ENCODE measurements at places on chromosomes 7 and 10.

DNA sequence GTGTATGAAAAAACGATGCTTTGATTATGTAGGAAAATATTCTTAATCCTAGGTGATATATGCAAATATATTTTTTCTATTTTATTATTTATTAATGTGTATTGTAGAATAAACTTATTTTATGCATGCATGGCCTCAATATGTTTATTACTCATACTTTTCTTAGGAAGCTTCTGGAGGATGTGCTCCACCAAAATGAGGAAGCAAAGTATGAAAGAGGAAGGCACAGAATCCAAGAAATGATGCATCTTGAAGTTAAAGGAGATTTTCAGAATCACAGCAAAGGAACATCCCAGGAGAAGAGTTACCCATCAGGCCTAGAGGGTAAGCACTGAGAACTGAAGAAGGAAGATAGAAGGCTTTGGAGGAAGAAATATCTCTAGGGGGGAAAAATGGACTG, 35.0 kb upstream of the MRPS16 start:
- H3K27me3 ChIP-seq = no peaks in the 10 kb centered on the region
- no peak overlapping the region for H3K27ac ChIP-seq
- H3K4me3 ChIP-seq = no peak overlapping the region
- no peaks in the 10 kb centered on the region for H3K36me3 ChIP-seq
- no peak for DNase-seq
- no peaks in the 10 kb centered on the region for H3K4me1 ChIP-seq

GRCh38 chr10:55782181-55782580, 578.9 kb downstream of the ZWINT start:
- no peak overlapping the region for H3K27ac ChIP-seq
- peak; percentile 1 for DNase-seq
- no peaks in the 10 kb centered on the region for H3K36me3 ChIP-seq

GRCh38 chr10:102291221-102291905, 46.0 kb downstream of the GBF1 start:
- peaks cover 3% of the 10 kb centered on the region for H3K4me1 ChIP-seq
- no peak overlapping the region for H3K4me3 ChIP-seq
- H3K27me3 ChIP-seq = no peaks in the 10 kb centered on the region

DNA sequence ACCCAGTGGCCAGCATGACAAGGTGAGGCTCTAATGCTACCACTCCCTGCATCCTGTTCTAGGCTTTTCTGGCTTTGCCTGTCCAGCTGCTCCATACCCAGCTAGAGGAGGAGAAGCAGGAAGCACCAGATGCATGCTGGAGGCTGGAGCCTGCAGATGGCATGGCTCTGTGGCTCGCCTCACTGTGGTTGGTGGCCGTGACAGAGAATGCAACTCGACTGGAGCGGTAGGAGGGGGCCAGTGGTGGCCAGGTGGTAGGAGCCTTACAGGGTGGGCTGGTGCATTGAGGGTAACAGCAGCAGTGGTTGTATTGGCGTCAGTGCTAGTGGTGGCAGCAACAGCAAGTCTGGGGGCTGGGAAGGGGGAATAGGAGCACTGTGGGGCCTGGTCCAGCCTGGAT, 128.6 kb downstream of the ZNF248 start:
- no peak overlapping the region for H3K27ac ChIP-seq
- H3K36me3 ChIP-seq = no peaks in the 10 kb centered on the region
- DNase-seq = no peak
- no peaks in the 10 kb centered on the region for H3K4me1 ChIP-seq
- no peaks in the 10 kb centered on the region for H3K27me3 ChIP-seq

- peak; percentile 75 for DNase-seq
- no peaks in the 10 kb centered on the region for H3K4me1 ChIP-seq
- no peaks in the 10 kb centered on the region for H3K36me3 ChIP-seq
- no peak overlapping the region for H3K27ac ChIP-seq
These were observed 3.6 kb upstream of the MTPN start for GRCh38 chr7:135980665-135981180.

- peaks cover 2% of the 10 kb centered on the region for H3K4me1 ChIP-seq
- no peak overlapping the region for H3K4me3 ChIP-seq
- no peaks in the 10 kb centered on the region for H3K27me3 ChIP-seq
- no peak overlapping the region for H3K27ac ChIP-seq
These were observed 65.0 kb downstream of the ZEB1 start for GRCh38 chr10:31383810-31384588.

DNA sequence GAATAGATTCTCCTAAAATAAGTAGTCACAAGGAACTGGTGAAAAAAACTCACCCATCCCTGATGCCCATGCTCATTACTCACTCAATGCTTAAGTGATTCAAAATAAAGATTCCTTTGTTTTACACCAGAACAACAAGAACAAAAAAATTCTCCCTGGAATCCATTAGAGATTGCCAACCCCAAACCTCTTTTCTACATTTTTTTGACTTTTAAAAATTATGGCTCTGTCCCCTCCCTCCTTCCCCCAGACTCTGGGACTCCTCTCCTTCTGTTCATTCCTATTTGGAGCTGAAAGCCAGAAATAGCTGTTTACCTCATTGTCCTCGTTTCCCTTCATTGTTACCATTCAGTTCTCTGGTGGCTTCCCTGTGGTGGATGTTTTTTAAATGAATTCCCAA, 63.2 kb upstream of the FHIP2A start:
- no peak overlapping the region for H3K27ac ChIP-seq
- no peaks in the 10 kb centered on the region for H3K36me3 ChIP-seq
- no peak for DNase-seq

DNA sequence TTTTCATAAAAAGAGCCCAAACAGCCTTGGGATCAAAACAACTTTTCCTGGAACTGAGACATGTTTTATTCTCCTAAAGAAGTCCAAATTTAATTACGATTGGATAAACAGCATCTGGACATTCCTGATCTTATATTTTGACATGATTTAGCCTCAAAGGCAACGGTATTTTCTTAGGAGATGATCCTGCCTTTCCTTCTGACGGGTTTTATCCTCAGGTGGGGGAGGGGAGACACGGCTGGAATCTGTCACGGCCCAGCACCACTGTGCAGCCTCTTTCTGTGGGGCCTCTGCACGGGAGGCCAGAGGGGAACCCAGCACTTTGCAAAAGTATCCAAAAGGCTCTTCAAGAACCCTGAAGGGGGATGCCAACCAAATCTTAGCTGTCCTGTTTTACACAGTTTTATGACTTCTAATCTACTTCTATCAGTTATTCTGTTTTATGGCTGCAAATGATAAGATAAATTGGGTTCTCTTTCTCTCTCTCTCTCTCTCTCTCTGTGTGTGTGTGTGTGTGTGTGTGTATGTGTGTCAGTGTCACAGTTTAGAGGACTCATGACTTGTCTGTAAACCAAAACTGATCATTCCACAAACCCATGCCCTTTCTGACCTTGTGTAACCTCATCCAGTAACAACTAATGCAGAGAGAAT, 321.1 kb upstream of the NPVF start:
- H3K27ac ChIP-seq = no peak overlapping the region
- no peak for DNase-seq
- H3K4me1 ChIP-seq = no peaks in the 10 kb centered on the region
- H3K4me3 ChIP-seq = no peak overlapping the region
- no peaks in the 10 kb centered on the region for H3K36me3 ChIP-seq

- no peaks in the 10 kb centered on the region for H3K36me3 ChIP-seq
- H3K4me3 ChIP-seq = no peak overlapping the region
- H3K27ac ChIP-seq = no peak overlapping the region
- no peak for DNase-seq
- no peaks in the 10 kb centered on the region for H3K27me3 ChIP-seq
- H3K4me1 ChIP-seq = no peaks in the 10 kb centered on the region
These were observed 160.6 kb downstream of the MAGI2 start for GRCh38 chr7:79292834-79293233.

DNA sequence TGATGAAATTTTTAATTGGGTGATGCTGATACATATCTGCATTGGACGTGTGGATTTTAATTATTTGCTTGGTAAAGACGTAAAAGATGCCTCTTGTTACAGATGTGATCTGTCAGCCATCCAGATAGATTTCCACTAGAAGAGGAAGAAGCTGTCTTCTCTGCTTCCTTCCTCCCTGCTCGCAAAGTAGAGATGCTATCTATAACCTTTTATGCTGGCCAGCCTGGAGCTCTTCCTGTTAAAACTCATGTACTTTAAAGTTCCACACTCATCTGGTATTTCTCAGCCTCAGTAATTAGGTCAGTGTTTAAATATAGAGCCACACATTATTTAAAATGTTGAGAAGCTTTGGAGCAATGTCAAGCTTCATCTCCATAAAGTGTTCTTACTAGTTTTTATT, 51.2 kb upstream of the TMEM229A start:
- no peaks in the 10 kb centered on the region for H3K27me3 ChIP-seq
- no peaks in the 10 kb centered on the region for H3K36me3 ChIP-seq
- peak; percentile 54 for DNase-seq
- H3K4me3 ChIP-seq = no peak overlapping the region
- H3K4me1 ChIP-seq = no peaks in the 10 kb centered on the region

GRCh38 chr7:135100856-135101255, 47.0 kb upstream of the TMEM140 start:
- peak; percentile 6 for DNase-seq
- no peaks in the 10 kb centered on the region for H3K27me3 ChIP-seq
- no peaks in the 10 kb centered on the region for H3K4me1 ChIP-seq
- H3K4me3 ChIP-seq = no peak overlapping the region

DNA sequence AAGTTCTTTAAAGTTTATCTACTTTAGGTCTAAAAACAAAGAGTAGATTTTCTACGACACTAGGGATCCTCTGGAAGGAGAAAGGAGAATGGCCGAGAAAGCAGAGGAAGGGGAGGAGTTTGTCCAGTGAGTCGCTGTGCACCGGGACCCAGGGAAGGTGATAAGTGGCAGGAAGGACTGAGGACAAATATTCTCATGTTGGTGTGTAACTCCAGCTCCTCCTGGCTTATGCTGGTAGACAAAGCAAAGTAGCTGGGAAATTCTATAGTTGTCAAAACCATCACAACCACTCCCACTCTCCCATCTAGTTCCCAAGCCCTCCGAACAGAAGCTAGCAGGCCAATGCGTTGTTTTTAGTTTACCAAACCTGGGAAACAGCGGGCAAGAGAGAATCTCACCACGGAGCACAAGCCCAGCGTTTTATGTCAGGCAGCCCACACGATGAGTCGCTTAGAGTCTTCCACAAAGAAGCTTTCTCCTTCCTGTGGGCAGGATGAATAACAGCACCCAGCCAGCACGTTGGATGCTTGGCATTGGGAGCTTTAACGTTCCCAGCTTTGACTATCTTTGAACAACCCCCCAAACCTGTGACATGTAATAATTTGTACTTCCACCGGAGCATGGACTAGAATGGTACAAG, 32.9 kb upstream of the JCAD start:
- DNase-seq = peak; percentile 40
- H3K27ac ChIP-seq = no peak overlapping the region
- H3K27me3 ChIP-seq = no peaks in the 10 kb centered on the region
- no peak overlapping the region for H3K4me3 ChIP-seq

DNA sequence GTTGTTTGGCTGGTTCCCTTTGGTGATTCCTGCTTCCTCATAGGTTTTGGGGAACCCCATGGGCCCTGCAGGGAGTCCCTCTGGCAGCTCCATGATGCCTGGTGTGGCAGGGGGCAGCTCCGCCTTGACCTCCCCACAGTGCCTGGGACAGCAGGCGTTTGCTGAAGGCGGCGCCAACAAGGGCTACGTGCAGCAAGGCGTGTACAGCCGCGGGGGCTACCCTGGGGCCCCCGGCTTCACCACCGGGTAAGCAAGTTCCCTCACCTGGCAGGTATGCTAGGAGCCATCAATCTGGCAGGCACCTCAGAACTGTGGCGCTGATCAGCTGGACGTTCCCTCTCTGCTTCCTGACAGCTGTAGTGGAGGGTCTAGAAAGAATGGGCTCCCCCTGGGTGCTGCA, 8.3 kb downstream of the ZMIZ2 start:
- peaks cover 25% of the 10 kb centered on the region for H3K4me1 ChIP-seq
- H3K27me3 ChIP-seq = no peaks in the 10 kb centered on the region
- peaks cover 63% of the 10 kb centered on the region for H3K36me3 ChIP-seq

- no peak overlapping the region for H3K4me3 ChIP-seq
- no peak overlapping the region for H3K27ac ChIP-seq
- no peaks in the 10 kb centered on the region for H3K4me1 ChIP-seq
- no peaks in the 10 kb centered on the region for H3K36me3 ChIP-seq
These were observed 88.1 kb upstream of the CTBP2 start for GRCh38 chr10:125248489-125248888.

DNA sequence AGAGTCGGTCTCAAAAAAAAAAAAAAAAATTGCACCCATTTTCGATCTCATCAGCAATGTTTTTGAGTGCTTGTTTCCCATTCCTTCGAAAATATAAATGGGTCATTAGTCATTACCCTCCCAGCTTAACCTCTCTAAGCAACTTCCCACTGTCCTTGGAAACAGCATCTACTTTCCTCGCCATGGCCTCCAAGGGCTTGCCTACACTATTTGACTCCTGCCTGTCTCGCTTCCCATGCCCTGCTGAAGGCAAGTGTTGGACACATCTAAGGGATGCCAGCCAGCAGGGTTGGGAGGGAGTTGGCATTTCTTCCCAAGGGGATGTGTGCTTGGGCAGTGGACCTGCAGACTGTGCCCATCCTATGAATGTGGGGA, 12.7 kb upstream of the RHBDD2 start:
- H3K36me3 ChIP-seq = no peaks in the 10 kb centered on the region
- DNase-seq = peak; percentile 53
- no peaks in the 10 kb centered on the region for H3K27me3 ChIP-seq
- H3K27ac ChIP-seq = no peak overlapping the region

- H3K27me3 ChIP-seq = no peaks in the 10 kb centered on the region
- no peak for DNase-seq
- H3K4me3 ChIP-seq = peak overlapping the region; percentile 55
- H3K27ac ChIP-seq = no peak overlapping the region
- H3K36me3 ChIP-seq = no peaks in the 10 kb centered on the region
- H3K4me1 ChIP-seq = peaks cover 2% of the 10 kb centered on the region
These were observed 13.9 kb downstream of the ZRANB1 start for GRCh38 chr10:124955868-124956267.

DNA sequence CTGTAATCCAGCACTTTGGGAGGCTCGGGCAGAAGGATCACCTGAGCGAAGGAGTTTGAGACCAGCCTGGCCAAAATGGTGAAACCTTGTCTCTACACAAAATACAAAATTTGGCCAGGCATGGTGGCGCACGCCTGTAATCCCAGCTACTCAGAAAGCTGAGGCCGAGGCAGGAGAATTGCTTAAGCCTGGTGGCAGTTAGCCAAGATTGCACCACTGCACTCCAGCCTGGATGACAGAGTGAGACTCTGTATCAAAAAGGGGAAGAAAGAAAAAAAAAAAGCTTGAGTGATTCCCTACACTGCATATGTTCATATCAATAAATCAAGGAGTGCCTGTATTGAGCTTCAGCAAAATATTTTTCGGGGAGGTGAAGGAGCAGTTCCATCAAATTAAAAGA, 45.8 kb upstream of the SRRM3 start:
- H3K27ac ChIP-seq = no peak overlapping the region
- no peak overlapping the region for H3K4me3 ChIP-seq
- peaks cover 3% of the 10 kb centered on the region for H3K4me1 ChIP-seq
- H3K36me3 ChIP-seq = no peaks in the 10 kb centered on the region
- peak; percentile 78 for DNase-seq
- no peaks in the 10 kb centered on the region for H3K27me3 ChIP-seq

- no peak for DNase-seq
- H3K36me3 ChIP-seq = no peaks in the 10 kb centered on the region
- H3K4me1 ChIP-seq = peaks cover 4% of the 10 kb centered on the region
- no peak overlapping the region for H3K4me3 ChIP-seq
- no peak overlapping the region for H3K27ac ChIP-seq
These were observed 96.7 kb downstream of the ANLN start for GRCh38 chr7:36486336-36486735.

- no peak overlapping the region for H3K27ac ChIP-seq
- no peak overlapping the region for H3K4me3 ChIP-seq
- no peak for DNase-seq
These were observed 117.2 kb upstream of the SEMA3C start for GRCh38 chr7:81036057-81036456.

- no peak for DNase-seq
- no peaks in the 10 kb centered on the region for H3K4me1 ChIP-seq
- no peak overlapping the region for H3K4me3 ChIP-seq
- H3K27ac ChIP-seq = no peak overlapping the region
- no peaks in the 10 kb centered on the region for H3K27me3 ChIP-seq
- H3K36me3 ChIP-seq = peaks cover 4% of the 10 kb centered on the region
These were observed 54.6 kb downstream of the ATE1 start for GRCh38 chr10:121873236-121873635.
